ENCODE measurements at places on chromosomes 4 and X.

- DNase-seq: no peak
Measured at GRCh38 chrX:40016749-40017148, 81.0 kb downstream of the BCOR start.

DNA sequence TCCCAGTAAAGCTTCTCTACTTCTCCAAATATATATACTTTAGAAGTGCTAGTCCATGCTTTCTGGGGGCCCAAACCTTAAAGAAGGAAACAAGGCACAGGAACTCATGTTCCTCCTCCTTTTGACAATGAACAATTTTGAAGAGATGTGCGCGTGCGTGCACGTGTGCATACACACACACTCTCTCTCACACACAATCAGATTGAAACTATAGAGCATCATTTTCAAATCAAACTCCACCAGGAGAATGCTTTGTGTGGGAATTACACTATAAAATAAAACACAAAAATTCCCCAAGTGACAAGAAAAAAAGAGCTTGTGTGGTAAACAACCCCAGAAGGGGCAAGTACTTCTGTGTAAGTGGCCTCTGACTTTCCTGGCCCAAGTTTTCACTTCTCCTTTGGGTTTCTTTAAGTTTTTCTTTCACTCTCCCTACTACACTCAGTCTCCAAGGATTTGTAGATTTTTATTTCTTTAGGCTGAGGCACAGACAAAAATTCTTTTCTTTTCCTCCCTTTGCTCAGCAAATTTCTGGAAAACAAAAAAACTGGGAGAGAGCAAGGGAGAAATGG lies 46.6 kb upstream of the SHISA3 start:
- DNase-seq: no peak

DNA sequence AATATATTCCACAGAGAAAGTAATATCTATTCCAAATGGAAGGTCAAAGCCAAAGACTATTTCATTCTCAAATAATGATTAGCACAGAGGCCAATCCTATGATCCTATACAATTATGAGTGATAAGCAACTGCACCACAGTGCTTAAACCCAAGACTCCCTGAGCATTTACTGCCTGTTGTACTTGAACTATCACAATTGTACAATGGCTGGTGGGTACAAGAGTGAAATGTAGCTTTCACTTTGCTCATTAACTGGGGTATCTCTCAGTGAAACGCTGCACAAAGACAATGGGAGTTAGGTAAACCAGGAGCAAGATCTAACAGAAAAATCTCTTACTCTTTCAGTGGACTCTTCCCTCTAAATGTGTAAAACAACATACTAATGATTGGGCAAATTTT lies 24.3 kb downstream of the ABCG2 start:
- DNase-seq: no peak

DNA sequence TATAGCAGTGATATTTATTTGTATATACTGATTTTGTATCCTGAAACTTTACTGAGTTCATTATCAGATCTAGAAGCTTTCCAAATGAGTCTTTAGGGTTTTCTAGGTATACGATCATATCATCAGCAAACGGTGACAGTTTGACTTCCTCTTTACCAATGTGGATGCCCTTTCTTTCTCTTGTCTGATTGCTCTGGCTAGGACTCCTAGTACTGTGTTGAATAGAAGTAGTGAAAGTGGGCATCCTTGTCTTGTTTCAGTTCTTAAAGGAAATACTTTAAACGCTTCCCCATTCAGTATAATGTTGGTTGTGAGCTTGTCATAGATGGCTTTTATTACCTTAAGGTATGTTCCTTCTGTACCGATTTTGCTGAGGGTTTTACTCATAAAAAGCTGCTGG lies 37.5 kb downstream of the CBR4 start:
- no peak for DNase-seq

- no peak for DNase-seq
Measured at GRCh38 chrX:70117738-70118137, 15.5 kb upstream of the IGBP1 start.

DNA sequence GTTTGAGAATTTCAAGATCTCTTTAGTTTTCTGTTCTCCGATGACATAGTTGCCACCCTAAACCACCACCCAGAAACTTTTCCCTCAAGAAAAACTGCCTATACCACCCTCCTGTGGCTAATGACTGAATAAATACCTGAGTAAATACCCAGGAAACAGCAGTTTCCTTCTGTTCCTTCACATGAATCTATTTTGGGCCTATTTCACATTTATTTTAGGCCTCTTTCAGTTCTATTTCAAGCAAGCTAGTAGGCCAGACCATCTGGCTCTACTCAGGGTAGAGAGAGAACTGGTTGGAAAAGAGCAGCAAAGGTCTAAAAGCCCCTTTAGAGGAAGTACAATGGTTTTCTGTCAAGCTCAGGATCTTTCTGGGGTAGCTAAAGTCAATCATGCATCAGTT lies 23.4 kb downstream of the ARHGEF9 start:
- peak; percentile 4 for DNase-seq

GRCh38 chrX:112630187-112630586 lies 49.6 kb downstream of the LHFPL1 start:
- no peak for DNase-seq

DNA sequence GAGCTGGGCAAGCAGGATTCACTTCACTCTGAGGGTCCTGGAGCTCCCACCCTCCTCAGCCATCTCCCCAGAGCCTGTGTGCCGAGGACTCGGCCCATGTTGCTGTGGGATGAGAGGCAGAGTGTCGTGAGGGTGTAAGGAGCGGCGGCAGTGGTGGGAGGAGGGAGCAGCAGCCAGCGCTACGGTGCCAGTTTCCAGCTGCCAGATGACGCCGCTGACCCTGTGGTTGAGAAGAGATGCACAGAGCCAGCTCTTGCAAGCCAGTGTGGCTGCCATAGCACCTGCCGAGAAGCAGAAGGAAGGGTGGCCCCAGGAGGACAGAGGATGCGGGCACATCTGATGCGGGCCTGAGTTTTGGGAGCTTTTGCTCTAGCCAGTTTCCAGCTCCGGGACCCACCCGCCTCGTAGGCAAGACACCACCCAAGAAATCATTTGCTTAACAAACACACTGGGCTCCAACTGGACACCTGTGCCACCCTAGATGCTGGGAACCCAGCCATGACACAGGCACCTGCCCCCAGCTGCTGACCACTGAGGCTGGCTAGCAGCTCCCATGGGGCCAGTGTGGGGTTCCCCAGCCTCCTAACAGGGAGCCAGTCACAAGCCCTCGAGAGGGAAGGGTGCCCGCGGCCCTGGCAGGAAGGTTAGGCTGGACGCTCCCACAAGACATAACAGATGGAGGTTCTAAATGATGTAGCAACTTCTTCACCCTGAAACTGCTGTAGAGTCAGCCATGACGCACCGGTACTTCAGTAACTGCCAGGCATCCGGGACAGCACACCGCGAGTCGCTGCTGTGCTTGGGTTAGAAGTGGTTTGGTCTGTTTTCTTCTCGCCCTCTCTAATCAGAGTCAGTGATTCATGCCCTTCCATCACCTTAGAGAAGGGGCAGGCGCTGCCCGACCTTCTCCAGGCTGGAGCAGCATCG lies 8.9 kb downstream of the MSANTD1 start:
- no peak for DNase-seq

GRCh38 chrX:23902419-23902818 lies 5.3 kb downstream of the APOO start:
- peak; percentile 68 for DNase-seq

- DNase-seq: no peak
Measured at GRCh38 chrX:48591255-48591791, 6.0 kb upstream of the WDR13 start.

Measured in OCI-M1 (cell line).